ENCODE measurements at places on chromosomes 4 and X.

DNA sequence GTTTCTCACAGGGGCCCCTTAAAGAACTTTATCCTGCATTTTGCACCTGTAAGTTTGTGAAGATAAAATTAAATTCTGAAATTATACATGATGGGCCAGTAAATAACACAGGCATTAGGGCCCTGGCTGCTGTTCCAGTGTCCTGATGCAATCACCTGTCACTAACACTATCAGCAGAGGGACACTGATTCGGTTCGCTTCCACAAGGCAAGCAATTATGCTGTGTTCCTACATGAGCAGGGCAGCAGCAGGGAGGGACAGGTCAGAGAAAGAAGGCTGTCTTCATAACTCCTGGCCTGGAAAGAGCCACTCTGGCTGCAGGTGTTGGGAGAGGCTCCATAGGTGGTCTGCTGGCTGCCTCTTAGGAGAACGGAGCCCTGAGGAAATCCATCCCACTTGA, 487.3 kb downstream of the MID1IP1 start:
- DNase-seq: no peak

- no peak for DNase-seq
Measured at GRCh38 chrX:119617517-119618164, 11.4 kb upstream of the NKRF start.

DNA sequence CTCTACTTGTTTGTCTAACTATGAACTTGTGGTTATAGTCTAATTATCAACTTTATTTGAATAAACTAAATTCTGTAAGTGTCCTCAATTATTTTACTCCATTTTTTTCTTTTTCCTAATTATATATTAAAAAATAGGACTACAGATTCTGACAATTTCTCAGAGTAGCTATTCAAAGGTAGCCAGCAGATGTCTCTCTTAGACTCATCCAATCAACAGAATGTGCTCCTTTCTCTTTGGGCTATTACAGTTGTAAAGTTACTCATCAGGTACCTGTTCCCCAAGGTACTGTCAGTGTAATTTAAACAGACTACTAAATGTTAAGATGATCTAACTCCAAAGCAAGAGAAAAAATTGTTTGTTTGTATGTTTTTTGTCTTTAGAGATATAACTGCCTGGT, 248.6 kb downstream of the PCDH18 start:
- no peak for DNase-seq

DNA sequence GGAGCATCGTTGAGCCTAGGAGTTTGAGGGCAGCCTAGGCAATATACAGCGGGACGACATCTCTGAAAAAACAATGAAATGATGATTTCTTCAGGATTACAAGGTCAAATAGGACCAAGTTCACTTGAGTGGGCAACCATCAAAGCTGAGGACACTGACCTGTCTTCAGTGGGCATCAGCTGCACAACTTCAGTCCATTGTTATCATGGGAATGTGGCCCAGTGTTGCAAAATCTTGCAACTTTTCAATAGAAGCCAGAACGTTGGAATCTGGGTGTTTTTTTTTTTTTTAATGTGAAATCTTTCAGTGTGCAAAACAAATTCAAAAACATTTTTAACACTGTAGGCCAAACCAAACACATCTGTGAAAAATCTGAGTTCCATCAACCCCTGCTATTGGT, 155.4 kb upstream of the PLAC1 start:
- no peak for DNase-seq

DNA sequence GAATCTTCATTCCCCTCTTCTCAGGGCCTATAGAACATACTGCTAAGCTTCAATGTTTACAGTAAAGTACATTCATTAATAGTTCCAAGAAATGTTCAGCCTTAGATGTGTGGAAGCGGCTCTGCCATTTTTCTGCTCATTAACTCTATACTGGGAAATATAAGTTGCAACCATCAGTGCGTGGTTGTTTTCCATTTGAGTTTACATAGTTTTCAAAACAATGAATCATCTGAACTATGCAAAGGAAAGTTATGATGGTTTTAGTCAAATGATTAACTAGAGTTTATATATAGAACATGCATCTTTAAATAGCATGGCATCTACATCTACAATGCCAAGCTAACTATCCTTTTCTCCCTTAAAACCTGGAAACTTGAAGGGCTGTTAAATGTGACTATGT, 29.6 kb downstream of the LEF1 start:
- DNase-seq: no peak

DNA sequence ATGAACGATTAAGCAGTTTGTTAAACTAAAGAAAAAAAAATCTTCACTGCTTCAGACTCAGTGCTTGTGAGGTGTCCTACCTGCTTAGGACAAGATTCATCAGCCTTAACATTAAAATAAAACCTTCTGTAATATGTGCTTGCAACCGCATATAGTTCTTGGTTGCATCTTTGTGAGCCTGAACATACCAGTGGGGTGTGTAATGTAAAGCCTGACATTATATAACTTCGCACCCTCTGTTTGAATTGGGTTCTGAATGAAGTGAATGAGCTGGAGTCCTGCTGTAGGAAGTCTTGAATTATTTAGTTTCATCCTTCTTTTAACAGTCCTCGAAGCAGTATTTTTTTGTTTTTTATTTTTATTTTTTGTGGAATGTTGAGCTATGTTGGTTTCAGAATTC, 3.1 kb downstream of the KDM6A start:
- no peak for DNase-seq
